ENCODE measurements at places on chromosomes 12 and 14.
A peak's percentile ranks its signal among the peaks of the same experiment; 100 is the strongest.

DNA sequence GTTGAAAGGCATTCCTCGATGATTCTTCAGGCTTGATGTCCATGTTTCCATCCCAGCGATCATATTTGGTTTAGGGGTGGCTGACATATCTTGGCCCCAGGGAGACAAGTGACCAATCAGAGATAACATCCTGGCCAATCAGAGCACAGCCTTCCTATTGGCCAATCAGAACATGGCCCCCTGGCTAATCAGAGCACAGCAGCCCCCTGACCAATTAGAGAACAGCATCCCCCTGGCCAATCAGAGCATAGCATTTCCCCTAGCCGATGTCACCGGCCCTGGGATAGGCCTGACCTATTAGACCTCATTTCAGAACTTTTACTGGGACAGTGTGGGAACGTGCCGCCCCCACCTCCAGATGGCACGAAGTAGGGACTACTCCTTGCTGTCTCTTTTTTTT, 182.2 kb downstream of the AACS start:
- no peak for DNase-seq

GRCh38 chr14:96811985-96812667, 14.9 kb downstream of the VRK1 start:
- DNase-seq = no peak

DNA sequence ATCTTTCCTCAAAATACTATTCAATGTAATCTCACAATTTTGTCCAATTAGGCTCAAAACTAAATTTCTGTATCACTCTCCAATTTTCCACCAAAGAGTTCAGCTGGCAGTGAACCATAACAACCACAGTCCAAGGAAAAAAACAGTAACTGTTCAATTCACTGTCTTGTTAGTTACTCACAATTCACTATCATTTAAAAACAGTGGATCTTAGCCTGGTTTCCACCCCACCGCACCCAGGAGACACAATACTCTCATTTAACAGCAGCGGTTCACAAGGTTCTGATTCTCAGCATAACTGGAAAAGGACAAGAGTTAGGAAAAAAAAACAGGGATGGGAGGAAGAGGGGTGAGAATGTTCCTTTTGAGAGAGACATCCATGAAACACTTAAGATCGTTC, 40.5 kb downstream of the MED13L start:
- no peak for DNase-seq

DNA sequence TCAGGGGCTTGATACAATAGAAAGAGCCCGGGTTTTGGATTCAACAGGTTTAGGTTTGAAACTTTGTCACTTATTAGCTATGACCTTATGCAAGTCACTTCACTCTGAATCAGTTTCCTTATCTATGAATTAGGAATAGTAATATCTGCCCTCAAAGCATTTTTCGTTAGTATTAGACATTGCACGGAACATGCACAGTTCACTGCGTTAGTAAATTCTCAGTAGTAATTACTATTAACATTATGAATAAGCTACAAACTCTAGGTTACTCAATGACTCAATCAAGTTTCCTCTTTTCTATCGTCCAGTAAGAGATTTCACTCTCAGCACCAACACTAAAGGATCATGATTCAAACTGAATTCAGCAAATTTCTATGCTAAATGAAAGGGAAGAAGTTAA, 150.3 kb downstream of the CEP83 start:
- no peak for DNase-seq

- DNase-seq = no peak
Observed at GRCh38 chr12:11834931-11835330, 185.5 kb downstream of the ETV6 start.

GRCh38 chr12:130838284-130838950, 633 bp downstream of the STX2 start:
- peak; percentile 11 for DNase-seq

DNA sequence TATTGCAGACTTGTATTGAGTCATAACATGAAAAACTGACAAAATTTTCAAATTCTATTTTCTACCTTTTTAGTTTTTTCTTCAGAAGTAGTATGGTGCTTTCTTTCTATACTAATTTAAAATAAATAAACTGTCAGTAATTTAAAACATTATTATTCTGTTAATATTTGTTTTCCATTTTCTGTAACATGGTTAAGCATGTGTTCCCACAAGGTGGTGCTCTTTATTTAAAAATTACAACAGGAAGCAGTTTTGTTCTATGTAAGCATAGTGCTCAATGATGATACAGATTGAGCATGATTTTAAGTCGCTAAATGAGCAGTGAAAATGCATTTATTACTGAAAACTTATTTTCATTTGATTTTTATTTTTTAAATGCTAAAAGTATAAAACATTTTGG, 114.6 kb downstream of the PPFIA2 start:
- no peak for DNase-seq

GRCh38 chr14:32666308-32666707, 272.4 kb upstream of the NPAS3 start:
- no peak for DNase-seq

GRCh38 chr12:122013136-122013535, 8.5 kb upstream of the BCL7A start:
- no peak for DNase-seq

- no peak for DNase-seq
Observed at GRCh38 chr12:100138048-100138802, 4.4 kb downstream of the BLTP3B start.

GRCh38 chr12:123951467-123951866, 21.2 kb downstream of the CCDC92 start:
- no peak for DNase-seq

GRCh38 chr14:40268236-40268635, 836.0 kb upstream of the FBXO33 start:
- no peak for DNase-seq

DNA sequence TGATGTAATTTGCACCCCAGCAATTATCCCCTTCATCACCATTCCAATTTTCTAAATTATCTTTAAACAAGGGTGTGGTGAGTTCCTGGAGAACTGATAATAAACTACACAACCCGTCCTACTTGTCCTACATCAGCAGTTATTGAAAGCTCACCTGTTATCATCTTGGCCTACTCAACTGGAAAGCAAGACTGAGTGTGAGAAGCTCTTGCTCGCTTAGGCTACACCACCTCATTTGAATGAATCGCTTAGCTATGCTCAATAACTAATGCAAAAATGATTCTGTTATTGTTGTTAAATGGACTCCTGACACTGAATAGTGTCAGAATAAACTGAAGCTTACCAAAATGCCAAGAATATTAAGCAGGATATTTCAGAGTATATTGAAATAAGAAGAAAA, 115.4 kb upstream of the BTG1 start:
- no peak for DNase-seq

- no peak for DNase-seq
Observed at GRCh38 chr14:55274146-55274545, 2.9 kb downstream of the FBXO34 start.

Measured in stimulated activated CD4-positive, alpha-beta T cell treated with anti-CD3 and anti-CD28 coated beads, Interleukin-12 subunit alpha, Interleukin-12 subunit beta, amount 100 ng/mL, for 24 hours (primary cell).